Spleen (tissue), 13 donors: ENCODE measurements at places on chromosomes 11 and 22. TPM values are rescaled to one million over a fixed set of nuclear protein-coding genes. Genes with fewer than 3 reads are reported as not detected.

- H3K4me3 ChIP-seq: no peak overlapping the region
- H3K27ac ChIP-seq: no peak overlapping the region
- H3K27me3 ChIP-seq: no peaks in the 10 kb centered on the region
- DNase-seq: peak; percentile 47
- peaks cover 100% of the 10 kb centered on the region for H3K36me3 ChIP-seq
Observed at GRCh38 chr11:117390743-117391142, 63.1 kb downstream of the CEP164 start.

GRCh38 chr22:24486501-24486921 is 8.6 kb upstream of the UPB1 start:
- no peak overlapping the region for H3K27ac ChIP-seq
- no peaks in the 10 kb centered on the region for H3K27me3 ChIP-seq
- H3K36me3 ChIP-seq: no peaks in the 10 kb centered on the region
- peaks cover 30% of the 10 kb centered on the region for H3K4me1 ChIP-seq
- no peak for DNase-seq

POU2AF2 gene
- not detected for total RNA-seq

DNA sequence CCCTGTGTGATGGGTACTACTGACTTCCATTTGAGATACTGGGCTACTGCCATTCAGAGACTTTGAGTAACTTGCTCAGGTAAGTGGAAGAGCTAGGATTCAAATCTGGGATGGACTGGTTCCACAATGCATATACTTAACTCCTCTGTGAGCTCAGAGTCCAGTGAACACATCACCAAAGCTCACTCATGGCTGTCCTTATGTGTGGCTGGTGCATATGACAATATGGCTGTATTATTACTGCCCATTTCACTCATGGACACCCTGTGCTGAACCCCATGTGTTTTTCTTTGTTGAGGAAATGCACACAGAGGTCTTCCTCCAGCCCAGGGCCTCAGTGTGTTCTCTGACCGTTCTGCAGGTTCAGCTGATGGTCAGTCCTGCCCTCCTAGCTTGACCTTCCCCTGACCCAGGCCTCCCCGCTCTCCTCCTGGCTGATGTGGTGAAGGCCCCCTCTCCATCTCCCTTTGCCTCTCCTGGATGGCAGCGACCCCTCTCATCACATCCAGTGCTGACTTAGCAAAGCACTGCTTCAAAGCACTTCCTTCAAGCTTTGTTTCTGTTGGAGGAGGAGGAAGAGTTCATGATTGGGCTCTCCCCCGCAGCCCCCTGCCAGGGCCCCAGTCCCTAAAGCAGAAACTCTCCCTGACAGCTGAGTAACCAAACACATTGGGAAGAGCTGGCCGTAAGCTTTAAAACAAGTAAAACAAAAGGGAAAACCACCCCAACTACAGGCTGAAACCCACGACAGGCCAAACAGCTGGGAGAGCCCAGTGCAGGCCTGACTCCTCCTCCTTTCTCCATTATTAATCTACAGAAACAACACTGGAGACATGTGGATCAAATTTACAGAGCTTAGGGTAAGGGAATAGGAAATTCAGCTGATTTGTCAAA is 101.2 kb downstream of the NAT10 start:
- peaks cover 20% of the 10 kb centered on the region for H3K4me1 ChIP-seq
- H3K4me3 ChIP-seq: no peak overlapping the region
- H3K27me3 ChIP-seq: no peaks in the 10 kb centered on the region
- no peak for DNase-seq
- no peak overlapping the region for H3K27ac ChIP-seq

TPBGL gene
- total RNA-seq: 0.59 TPM

- H3K27ac ChIP-seq: no peak overlapping the region
- peaks cover 11% of the 10 kb centered on the region for H3K4me1 ChIP-seq
- H3K27me3 ChIP-seq: no peaks in the 10 kb centered on the region
- peak; percentile 76 for DNase-seq
- H3K4me3 ChIP-seq: no peak overlapping the region
- peaks cover 57% of the 10 kb centered on the region for H3K36me3 ChIP-seq
Observed at GRCh38 chr22:46233231-46233630, 16.9 kb downstream of the CDPF1 start.

SLN gene
- total RNA-seq: not detected

- peak; percentile 61 for DNase-seq
- H3K27me3 ChIP-seq: peaks cover 61% of the 10 kb centered on the region
- no peak overlapping the region for H3K4me3 ChIP-seq
- H3K4me1 ChIP-seq: peaks cover 72% of the 10 kb centered on the region
- H3K36me3 ChIP-seq: no peaks in the 10 kb centered on the region
Observed at GRCh38 chr22:20427945-20428417, 9.6 kb downstream of the SCARF2 start.

DNA sequence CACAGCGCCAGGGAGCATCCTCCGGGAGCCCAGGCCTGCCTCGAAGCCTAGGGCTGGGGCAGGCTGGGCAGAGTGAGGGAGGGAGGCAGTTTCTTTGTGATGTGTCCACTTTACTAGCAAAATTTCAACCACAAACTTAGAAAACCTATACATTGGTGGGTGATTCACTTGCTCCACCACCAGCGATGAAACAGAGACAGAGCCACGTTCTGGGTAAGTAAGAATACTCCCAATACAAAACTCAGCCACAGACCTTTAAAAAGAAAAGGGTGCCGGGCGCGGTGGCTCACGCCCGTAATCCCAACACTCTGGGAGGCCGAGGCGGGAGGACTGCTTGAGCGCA is 22.3 kb downstream of the CDKN1C start:
- peaks cover 21% of the 10 kb centered on the region for H3K4me1 ChIP-seq
- no peak overlapping the region for H3K4me3 ChIP-seq
- no peaks in the 10 kb centered on the region for H3K36me3 ChIP-seq
- no peak overlapping the region for H3K27ac ChIP-seq
- H3K27me3 ChIP-seq: peaks cover 24% of the 10 kb centered on the region

DNA sequence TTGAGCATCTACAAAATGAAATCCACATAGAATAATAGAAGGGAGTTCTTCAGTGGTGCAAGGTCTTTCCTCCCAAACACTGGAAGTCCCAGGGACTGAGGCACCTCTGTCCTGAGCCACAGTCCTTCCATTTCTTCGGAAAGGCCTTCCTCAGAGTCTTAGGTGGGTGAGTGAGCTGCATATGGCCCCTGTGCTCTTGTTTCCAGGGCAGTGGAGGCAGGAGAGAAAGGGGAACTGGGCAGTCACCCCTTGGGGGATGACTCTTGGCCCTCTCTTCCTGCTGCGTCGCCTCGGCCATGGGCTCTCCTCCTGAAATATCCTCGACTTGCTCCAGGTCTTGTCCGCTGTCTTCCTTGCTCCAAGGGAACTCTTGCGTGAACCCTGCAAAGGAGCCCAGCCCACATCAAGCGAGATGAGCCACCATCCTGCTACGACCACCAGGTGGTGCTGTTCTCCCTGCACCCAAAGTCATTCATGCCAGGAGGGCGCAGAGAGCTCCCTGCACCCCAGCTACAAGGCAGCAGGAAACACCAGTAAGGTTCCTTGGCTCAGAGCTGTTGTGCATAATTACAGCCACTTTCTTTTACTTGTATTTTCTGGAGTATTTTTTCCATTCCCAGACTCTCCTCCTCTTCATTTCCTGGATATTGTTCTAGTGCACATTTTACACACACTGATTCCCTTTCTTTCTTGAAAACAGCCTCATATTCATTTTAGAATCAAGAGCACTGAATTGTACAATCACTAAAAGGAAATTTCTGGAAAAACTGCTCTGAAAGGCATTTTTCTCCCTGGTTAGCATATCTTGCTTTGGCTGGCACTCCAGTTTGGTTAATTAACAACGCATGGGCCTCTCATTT is 397.8 kb downstream of the OPCML start:
- H3K27me3 ChIP-seq: no peaks in the 10 kb centered on the region
- no peaks in the 10 kb centered on the region for H3K36me3 ChIP-seq
- no peak overlapping the region for H3K27ac ChIP-seq
- no peaks in the 10 kb centered on the region for H3K4me1 ChIP-seq
- DNase-seq: no peak

APOL5 gene
- total RNA-seq: not detected

DNA sequence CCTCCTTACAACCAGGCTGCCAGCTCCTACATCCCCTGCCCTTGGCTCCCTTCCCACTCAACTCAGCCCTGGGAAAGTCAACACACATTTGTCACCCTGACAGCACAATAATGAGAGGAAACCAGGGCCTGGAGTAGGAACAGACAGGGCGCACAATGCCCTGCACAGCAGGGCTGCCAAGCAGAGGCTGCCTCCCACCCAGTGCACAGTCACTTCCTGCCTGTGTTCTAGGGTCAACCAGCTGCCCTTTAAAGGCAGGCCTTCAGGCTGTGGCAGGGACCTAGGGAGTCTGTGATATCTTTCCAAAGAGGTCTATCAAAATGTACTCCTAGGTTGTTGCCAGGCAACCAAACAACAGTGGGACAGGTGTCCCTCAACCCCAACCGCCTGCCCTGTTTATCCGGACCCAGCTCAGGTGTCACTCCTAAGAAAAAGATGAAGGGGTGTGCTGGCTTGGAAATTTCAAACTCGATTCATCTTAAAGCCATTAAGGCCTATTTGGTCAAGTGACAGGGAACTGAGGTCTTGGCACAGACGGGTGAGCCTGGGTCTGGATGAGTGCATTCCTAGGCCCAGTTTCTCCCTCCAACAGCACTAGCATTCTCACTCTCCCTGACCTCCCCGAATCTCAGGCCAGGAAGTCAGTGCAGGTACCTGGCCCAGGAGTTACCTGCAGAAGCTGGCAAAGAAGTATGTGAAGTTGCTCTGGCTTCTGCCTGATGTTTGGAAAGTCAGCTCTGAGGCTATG is 110.3 kb upstream of the PITPNB start:
- DNase-seq: peak; percentile 84
- peak overlapping the region; percentile 56 for H3K27ac ChIP-seq
- no peak overlapping the region for H3K4me3 ChIP-seq
- H3K4me1 ChIP-seq: peaks cover 58% of the 10 kb centered on the region

DNA sequence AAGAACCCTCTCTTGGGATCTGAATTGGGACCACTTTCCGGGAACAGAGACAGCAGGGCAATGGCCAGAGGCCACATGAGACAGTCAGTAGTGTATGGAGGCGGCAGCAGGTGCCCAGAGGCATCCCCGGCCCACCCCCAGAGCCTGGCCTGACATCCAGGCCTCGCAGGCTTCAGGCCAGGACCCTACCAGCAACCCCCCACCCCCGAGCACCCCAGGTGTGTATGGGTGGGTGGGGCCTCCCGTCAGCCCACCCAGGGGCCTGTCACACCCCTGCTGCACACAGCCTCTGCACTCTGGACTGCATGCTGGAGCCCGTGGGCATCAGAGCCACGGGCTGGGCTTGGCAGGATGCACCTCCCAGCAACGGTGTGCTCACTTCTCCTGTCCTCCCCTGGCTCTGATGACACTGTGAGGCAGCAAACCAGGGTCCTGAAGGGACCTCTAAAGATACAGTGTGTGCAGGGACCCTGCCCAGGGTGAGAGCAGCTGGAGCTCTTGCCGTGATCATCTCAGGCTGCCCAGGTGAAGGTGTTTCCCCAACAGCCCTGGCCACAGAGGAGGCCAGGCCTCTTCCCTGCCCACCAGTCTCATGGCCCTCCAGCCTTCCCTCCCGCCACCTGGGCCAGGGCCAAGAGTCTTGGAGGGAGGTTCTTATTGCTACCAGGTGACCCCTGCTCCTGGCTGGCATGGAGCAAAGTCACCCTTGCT is 88.8 kb upstream of the SEPTIN5 start:
- H3K27ac ChIP-seq: no peak overlapping the region
- H3K4me3 ChIP-seq: no peak overlapping the region
- peaks cover 12% of the 10 kb centered on the region for H3K4me1 ChIP-seq
- no peaks in the 10 kb centered on the region for H3K36me3 ChIP-seq
- no peak for DNase-seq

PGA5 gene
- 1.6 TPM for total RNA-seq

GRCh38 chr22:50577987-50578775 is at the start of gene CPT1B:
Gene CPT1B (minus strand): TSS chr22:50578427. CDS start chr22:50577915, 512 bp downstream.
- peaks cover 35% of the 10 kb centered on the region for H3K4me1 ChIP-seq
- DNase-seq: no peak
- H3K36me3 ChIP-seq: peaks cover 74% of the 10 kb centered on the region
- no peaks in the 10 kb centered on the region for H3K27me3 ChIP-seq

GRCh38 chr11:396511-396947 is 2.5 kb downstream of the PKP3 start:
- no peaks in the 10 kb centered on the region for H3K4me1 ChIP-seq
- peak overlapping the region; percentile 62 for H3K27ac ChIP-seq
- H3K27me3 ChIP-seq: no peaks in the 10 kb centered on the region
- H3K36me3 ChIP-seq: no peaks in the 10 kb centered on the region
- peak; percentile 81 for DNase-seq
- no peak overlapping the region for H3K4me3 ChIP-seq

UBQLN3 gene
- 0.29 TPM for total RNA-seq

DNA sequence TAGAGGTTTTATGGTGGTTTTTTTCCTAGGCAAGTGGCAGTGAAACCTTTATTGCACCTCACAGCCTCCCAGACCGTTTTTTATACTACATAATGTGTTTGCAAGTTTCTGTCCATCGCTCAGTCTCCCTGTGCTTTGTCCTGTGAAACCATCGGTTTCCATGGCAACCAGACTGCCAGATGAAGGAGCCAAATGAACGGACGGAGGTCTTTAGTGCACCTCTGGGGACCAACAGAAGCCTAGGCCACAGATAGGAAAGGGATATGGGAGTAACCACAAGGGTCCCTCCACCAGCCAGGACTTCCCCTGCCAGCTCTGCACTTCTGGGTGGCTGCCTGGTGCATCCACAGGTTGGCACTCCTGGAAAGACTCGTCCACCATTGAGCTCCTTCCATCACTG is 165.0 kb downstream of the CHST1 start:
- DNase-seq: peak; percentile 38
- H3K4me3 ChIP-seq: no peak overlapping the region
- no peak overlapping the region for H3K27ac ChIP-seq
- H3K36me3 ChIP-seq: no peaks in the 10 kb centered on the region
- H3K27me3 ChIP-seq: no peaks in the 10 kb centered on the region

YAP1 gene
- total RNA-seq: 34.4 TPM

- no peaks in the 10 kb centered on the region for H3K36me3 ChIP-seq
- peak; percentile 62 for DNase-seq
- no peak overlapping the region for H3K4me3 ChIP-seq
- no peaks in the 10 kb centered on the region for H3K4me1 ChIP-seq
- no peaks in the 10 kb centered on the region for H3K27me3 ChIP-seq
Observed at GRCh38 chr11:71118671-71119250, 133.6 kb downstream of the SHANK2 start.

DNA sequence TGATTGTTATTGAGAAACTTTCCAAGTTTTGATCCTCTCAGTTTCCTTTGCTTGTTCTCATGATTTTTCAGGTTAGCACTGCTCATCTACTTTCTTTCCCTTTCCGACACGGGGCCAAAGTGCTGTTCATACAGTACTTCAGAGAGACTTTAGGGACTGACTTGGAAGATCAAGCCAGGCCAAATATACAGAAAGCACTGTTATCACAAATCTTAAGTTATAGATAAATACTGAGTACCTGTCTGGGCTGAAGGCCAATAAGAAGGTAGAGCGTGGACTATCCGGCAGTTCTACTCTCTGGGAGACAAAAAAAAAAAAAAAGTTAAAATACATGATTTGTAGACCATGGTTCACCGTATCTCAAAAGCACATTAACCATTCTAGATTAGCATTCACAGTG is 46.2 kb downstream of the AMBRA1 start:
- H3K27ac ChIP-seq: no peak overlapping the region
- H3K4me3 ChIP-seq: no peak overlapping the region
- peaks cover 48% of the 10 kb centered on the region for H3K36me3 ChIP-seq
- peaks cover 22% of the 10 kb centered on the region for H3K4me1 ChIP-seq
- no peak for DNase-seq

- no peak for DNase-seq
- no peaks in the 10 kb centered on the region for H3K4me1 ChIP-seq
- H3K27ac ChIP-seq: no peak overlapping the region
- no peaks in the 10 kb centered on the region for H3K36me3 ChIP-seq
Observed at GRCh38 chr11:27041141-27041899, 705 bp downstream of the BBOX1 start.
